ENCODE measurements at places on chromosomes 6 and 20.

- DNase-seq, result no peak
These were observed 485.5 kb downstream of the MMUT start for GRCh38 chr6:48977573-48977972.

DNA sequence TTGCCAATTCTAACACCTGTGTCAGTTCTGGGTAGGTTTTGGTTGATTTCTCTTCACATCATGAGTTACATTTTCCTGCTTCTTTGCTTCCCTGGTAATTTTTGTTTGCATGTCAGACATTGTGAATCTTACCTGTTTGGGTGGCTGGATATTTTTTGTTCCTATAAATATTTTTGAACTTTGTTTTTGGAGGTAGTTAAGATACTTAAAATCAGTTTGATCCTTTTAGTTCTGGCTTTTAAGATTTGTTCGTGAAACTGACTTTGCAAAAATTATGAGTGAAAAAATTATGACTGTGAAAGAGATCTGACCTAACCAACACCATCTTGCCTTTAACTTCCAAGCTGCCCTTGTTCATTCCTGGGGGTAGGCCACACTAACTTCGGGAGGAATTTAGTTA, 69.5 kb downstream of the BCAS1 start:
- DNase-seq, result no peak

DNA sequence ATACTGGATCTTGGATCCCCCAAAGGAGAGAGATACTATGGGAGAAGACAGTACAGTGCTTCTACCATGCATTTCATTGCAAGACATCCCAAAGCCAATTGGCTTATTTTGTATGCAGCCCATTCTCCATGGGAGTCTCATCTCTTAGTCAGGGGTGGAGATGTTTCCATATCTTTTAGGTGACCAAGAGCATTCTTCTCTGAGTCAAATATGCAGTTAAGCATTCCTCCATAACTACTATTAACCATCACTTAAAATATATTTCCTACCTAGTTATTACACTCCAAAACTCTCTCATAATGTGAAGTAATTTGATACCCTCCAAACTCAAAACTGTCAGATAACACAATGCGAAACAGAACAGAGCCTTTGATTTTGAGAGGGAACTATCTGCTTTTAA, 542.6 kb downstream of the HDGFL1 start:
- DNase-seq, result no peak

GRCh38 chr20:36491901-36492617, 49.3 kb upstream of the MYL9 start:
- DNase-seq, result no peak

GRCh38 chr6:123171341-123172115, 175.5 kb downstream of the CLVS2 start:
- DNase-seq, result no peak

DNA sequence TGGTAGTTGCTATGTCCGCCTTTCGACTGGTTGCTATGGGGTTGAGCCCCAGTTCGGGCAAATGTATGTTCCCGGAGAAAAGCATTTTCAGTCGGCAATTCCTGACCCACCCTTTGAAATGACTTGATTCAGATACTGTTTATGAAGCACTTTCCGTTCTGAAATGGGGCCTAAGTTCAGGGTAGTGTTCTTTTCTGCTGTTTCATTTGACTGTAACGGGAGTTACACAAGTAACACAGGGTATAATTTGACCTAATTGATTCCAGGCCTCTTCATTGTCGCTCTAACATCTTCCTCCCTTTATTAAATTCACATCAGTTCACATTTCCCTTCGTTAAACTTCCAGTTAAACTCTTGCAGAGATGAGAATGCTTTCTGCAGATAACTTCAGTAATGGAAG, 85.5 kb downstream of the BMP6 start:
- no peak for DNase-seq

- no peak for DNase-seq
These were observed 43.6 kb downstream of the NCOA7 start for GRCh38 chr6:125834348-125834747.

DNA sequence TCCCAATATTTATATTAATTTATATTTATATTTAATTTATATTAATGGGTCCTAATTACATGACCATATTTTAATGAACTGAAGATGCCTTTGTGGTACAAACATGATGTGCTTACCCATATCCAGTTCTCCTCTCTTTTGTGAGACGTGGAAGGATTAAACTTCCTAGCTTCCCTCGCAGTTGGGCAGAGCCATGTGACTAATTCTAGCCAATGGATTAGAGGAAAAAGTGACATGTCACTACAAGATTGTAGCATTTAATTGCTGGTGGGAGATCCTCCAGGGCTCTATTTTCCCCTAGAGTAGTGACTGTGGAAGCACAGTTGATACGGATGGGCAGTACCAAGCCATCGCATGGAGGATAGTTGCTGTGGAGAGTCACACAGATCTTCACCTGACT, 4.8 kb upstream of the SOBP start:
- DNase-seq, result no peak

- no peak for DNase-seq
These were observed 163.2 kb downstream of the SYNDIG1 start for GRCh38 chr20:24632581-24632980.

DNA sequence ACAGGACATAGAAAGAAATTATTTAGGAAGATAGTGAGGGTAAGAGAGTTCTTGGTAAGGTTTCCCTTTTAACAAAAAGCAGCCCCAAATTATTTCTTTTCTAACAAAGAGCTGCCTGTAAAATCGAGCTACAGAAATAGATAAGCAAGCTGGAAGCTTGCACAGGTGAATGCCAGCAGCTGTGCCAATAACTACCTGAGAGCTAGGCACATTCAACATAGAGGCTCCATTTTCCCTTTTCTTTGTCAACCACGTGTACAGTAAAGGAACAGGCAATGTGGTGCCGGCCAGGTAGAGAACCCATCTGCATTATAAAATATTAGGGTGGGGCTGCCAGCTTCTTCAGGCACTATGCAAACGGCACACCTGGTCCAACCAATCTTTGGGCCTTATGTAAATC, 341.6 kb upstream of the JAG1 start:
- no peak for DNase-seq

- DNase-seq, result no peak
These were observed 18.5 kb upstream of the MTRES1 start for GRCh38 chr6:107009499-107009898.

- no peak for DNase-seq
These were observed 9.5 kb upstream of the HLA-DOA start for GRCh38 chr6:33018904-33019303.

- DNase-seq, result no peak
These were observed 47.1 kb upstream of the TBC1D7 start for GRCh38 chr6:13375360-13375878.

GRCh38 chr6:33830635-33831240, 26.9 kb upstream of the MLN start:
- no peak for DNase-seq

GRCh38 chr20:21835042-21835441, 129.6 kb downstream of the PAX1 start:
- no peak for DNase-seq

DNA sequence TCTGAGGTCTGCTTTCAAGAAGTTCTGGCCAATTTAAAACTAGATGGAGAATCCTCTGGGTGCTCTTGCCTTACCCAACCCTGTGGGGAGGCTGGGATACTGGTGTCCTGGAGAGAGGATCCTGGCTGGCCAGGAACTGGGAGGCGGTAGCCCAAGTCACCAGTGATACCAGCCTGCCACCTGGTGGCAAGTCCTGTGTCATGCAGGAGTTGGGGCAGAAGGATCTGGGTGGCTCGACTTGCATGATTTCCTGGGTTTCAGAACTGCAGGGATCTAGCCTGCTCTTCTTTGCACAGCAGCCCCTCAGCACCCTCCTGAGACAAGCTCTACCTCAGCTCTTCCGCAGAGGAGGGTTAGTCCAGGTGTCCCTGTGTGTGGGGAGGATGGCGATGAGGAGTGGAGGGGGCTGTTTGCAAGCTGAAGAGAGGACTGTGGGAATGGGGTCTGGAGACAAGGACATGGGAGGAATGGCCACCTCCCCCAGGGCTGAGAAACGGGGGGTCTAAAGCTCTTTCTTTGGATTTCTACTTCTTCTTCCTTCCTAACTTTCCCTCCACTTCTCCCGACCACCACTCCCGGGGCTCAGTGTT, 4.2 kb downstream of the KCNK17 start:
- peak; percentile 85 for DNase-seq

DNA sequence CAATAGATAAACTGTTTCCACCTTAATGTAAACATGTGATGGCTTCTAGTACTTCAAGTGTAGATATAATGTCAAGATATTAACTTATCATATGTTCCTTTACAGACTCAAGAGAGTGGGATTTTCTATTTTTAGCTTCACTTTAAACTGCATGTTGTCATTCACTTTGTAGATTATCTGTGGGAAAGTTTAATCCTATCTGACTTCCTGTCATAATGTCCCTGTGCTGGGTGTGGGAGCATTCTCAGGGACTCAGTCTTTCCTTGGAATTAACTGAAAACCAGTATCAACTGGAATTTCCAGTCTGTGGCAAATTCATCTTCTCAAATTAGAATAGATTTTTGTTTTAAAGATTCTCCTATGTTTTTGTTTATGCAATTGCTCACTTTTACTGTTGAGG, 226.1 kb upstream of the FERMT1 start:
- no peak for DNase-seq

- peak; percentile 8 for DNase-seq
These were observed 10.4 kb upstream of the VNN2 start for GRCh38 chr6:132768051-132768517.

DNA sequence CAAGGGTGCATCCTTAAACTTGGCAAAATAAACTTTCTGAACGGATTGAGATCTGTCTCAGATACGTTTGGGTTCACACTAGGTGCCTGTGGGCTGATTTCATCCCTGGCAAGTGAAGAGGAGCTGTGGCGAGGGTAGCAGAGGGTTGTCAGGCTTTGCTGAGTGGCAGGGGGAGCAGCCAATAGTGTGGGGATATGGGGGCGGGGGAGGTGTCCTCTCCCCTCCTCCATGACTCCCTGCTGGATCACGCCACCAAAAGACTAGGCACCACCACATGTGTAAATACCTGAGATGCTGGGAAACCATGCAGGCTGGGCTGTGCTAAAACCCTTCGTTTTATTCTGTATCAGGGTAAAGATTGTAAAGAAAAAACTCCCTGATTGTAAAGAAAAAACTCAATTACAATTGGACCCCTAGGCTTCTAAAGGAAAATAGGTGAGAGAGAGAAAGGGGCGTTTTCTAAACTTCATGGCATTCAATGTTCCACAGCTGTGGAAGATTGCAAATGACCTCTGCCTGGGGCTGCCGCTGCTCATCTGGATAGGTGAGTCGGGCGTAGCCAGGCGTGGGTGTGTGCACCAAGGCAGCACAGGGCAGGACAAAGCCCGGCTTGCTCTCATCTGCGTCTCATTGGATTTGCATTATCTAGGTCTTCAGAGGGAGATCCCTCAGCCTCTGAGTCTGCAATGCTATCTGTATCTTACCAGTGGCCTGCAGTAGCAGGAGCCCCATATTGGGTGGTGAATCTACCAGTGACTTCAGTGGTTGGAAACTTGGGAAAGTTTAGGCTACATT, 26.9 kb upstream of the ADTRP start:
- DNase-seq, result no peak

- no peak for DNase-seq
These were observed 19.1 kb downstream of the B4GALT5 start for GRCh38 chr20:49694450-49695071.

DNA sequence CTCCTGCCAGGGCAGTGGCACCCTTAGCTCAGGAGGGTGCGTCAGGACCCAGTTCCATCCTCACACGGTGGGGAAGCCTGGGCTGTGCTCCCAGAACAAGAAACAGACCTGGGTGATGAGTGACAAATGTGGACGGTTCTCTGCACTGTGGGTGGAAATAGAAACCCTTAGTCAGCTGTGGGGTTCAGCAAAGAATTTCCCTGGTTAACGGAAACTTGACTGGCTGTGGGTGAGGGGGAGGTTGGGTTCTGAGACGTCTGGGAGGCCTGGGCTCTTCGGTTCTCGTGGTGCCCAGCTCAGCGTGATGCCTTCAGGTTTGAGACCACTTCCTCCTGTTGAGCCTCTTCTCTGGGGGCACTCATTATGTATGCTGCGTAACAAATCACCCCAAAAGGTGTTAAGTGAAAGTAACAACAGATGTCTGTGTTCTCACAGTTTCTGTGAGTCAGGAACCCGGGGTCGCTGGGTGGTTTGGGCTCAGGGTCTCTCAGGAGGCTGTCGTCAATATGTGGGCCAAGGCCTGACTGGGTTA, 53.1 kb upstream of the FAM83D start:
- DNase-seq, result no peak

DNA sequence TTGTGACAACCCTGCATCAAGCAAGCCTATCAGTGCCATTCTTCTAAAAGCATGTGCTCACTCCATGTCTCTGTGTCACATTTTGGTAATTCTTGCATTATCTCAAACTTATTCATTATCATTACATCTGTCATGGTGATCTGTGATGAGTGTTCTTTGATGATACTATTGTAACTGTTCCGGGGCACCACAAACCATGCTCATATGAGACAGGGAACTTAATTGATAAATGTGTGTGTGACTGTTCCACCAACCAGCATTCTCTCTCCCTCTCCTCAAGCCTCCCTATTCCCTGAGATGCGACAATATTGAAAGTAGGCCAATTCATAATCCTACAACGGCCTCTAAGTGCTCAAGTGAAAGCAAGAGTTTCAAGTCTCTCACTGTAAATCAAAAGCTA, 4.0 kb downstream of the HUS1B start:
- no peak for DNase-seq

- no peak for DNase-seq
These were observed 69.3 kb downstream of the ALDH8A1 start for GRCh38 chr6:134880487-134881190.

DNA sequence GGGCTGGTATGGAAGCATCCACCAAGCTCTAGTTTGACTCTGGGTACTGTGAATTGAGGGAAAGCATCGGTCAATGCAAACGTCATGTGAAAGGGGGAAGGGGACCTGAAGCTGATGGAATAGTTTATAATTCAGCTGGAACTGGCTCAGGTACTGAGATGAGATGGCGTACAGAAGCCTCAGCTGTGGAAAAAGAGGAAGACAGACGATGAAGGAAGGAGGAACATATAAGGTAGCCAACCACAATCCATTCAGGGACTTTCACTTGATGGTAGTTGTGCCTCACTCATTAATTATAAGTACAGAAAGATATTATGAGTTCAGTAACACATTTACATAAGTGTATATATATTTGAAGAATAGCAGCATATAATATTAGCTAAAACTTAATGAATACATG, 2.7 kb downstream of the CALHM5 start:
- DNase-seq, result no peak

Measured in COLO829 (cell line).